ENCODE measurements at places on chromosomes 16 and 17.

- no peak for DNase-seq
Measured at GRCh38 chr17:73394512-73395450, 83.0 kb upstream of the CDC42EP4 start.

DNA sequence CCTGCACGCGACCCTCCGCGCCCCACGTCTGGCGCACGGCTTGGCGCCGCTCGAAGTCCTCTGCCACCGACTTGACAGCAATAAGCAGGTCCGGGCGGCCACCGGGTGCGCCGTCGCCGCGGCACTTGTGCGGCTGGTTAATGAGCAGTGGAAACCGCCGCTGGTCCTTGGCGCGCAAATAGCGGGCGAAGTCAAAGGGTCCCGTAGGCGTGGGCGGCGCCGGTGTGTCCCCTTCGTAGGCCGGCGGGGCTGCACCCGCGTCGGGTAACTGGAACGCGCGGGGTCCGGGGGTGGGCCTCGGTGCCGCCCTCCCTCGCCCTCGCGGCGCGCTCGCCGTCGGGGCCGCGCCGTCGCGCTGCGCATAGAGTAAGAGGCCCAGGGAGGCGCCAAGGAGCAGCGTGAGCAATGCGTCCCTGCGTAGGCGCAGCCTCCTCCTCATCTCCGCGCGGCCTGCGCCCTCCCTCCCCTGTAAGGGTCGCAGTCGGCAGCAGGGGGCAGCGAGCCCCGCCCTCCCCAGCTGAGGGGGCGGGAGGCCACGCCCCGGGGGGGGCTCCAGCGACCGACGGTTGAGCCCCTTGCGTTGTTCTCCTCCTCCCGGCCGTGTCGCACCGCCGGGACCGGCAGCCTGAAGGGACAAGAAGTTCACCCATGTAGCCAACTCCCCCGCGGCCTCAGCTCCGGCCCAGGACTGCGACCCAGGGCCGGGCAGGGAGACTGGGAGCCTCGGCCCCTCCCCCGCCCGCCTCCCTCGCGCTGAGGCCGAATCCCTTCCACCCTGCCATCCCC, 558 bp downstream of the B3GNT9 start:
- DNase-seq: peak; percentile 83

DNA sequence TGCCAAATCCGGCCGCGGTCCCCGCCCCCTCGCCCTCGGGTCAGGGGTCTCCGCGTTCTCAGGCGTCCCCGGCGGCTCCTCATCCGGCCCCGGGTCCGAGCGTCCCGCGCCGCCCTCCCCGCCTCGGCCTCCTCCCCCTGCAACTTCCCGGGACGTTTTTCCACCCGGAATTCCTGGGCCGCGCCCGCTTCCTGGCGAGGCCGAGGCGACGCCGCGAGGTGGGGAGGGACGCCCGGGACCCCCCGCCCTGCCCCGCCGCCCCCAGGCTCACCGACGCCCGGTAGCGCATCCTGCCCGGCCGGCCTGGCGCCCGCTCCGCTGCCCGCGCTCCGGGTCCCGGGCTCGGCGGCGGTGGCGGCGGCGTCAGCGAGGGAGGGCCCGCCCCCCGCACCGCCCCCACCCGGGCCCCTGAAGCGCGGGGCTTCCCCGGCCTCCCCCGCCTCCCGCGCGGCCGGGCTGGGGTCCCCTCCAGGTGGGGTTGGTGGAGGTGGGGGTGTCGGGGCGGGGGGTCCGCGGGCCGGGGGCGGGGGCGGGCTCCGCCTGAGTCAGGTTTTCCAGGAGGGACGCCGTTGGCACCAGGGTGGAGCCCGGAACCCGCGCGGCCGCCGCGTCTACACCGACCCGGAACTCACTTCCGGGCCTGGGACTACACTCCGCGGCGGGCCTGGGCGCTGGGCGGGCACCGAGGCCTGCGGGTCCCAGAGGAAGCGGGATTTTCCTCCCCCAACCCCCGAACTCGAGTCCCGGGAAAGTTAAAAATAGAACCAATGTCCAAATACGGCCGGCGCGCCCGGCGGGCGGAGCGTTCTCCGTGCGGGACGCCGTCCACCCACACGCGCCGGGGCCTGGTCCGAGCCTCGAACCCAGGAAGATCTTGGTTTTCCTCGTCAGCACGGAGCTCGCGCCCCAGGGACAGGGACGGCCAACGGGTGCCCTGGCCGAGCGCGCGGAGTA, 6.8 kb downstream of the MYO1C start:
- peak; percentile 60 for DNase-seq

DNA sequence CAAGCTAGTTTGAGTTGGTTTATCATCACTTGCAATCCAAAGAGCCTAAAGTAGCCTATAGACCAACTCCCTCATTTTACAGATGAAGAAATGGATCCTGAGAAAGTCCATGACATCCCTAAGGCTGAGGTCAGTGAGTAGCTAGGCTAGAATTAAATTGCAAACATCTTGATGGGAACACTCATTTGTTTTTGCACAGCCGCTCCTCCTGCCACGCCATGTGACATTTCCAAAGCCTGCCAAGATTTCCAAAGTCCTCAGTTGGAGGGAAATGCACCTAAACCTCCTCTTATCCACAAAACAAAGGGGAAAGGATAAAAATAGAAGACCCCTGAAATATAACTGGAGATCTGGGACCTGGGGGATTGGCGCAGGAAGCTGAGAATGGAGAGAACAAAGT, 15.0 kb downstream of the TMEM92 start:
- peak; percentile 9 for DNase-seq

DNA sequence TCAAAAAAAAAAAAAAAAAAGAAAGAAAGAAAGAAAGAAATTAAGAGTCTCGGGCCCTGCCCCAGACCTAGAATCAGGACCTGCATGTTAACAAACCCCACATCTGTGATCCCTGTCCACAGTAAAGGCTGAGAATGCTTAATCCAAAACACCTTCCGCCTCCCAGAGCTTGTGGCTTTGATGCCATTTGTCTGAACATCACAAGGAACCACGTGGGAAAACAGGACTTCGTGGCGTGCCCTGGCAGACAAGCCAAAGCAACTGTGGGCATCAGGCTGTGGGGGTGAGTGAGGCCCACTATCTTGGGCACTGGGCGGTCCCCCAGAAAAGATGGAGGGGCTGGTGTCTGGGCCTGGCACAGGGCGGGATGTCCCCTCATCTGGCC, 173.4 kb upstream of the CIBAR2 start:
- no peak for DNase-seq

GRCh38 chr17:77852731-77853130, 105.8 kb upstream of the TNRC6C start:
- DNase-seq: no peak

DNA sequence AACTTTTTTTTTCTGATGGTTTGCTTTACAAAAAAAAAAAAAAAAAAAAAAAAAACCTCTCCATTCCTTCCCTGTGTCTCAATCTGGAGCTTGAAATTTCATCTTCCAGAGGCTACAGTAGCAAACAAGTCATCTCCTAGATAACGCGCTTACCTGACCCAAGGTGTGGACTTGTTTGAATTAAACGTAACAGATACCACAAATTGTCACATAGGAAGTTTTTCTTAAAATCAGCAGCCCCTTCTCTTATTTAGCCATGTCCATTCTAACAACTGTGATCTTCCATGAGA, 2.0 kb downstream of the STAT5B start:
- DNase-seq: no peak

DNA sequence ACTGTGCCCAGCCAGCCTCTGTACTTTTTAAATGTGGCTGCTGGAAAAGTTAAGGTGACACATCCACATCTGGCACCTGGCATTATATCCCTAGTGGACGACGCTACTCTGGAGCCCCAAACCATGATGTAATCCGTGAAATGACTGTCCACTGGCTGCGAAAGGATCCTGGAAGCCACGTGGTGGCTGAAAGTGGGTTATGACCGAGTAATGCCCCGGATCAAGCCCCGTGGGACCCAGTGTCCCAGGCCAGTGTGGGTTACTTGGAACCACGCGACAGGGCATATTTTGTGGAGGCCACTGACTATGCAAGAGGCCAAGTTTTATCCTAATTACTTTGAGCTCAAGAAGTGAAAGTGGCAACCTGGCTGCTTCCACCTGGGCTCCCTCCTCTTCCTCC, 79.6 kb downstream of the PGS1 start:
- no peak for DNase-seq

DNA sequence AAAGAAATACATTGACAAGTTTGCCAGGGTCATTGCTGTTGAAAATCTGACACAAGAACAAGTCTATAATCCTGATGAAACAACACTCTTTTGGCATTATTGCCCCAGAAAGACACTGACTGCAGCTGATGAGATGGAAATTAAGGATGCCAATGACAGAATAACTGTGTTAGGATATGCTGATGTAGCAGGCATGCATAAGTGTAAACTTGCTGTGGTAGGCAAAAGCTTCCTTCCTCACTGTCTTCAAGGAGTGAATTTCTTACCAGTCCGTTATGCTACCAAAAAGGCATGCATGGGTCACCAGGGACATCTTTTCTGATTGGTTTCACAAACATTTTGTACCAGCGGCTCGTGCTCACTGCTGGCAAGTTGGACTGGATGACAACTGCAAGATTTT, 10.5 kb downstream of the GDPD1 start:
- no peak for DNase-seq

GRCh38 chr17:28957277-28957991, 6.1 kb upstream of the PHF12 start:
- no peak for DNase-seq

- no peak for DNase-seq
Measured at GRCh38 chr16:3063625-3064386, 1.6 kb upstream of the IL32 start.
